8988T (cell line): ENCODE measurements at places on chromosomes 5 and 9.

- DNase-seq: no peak
These were observed 82.6 kb upstream of the EQTN start for GRCh38 chr9:27379311-27380251.

DNA sequence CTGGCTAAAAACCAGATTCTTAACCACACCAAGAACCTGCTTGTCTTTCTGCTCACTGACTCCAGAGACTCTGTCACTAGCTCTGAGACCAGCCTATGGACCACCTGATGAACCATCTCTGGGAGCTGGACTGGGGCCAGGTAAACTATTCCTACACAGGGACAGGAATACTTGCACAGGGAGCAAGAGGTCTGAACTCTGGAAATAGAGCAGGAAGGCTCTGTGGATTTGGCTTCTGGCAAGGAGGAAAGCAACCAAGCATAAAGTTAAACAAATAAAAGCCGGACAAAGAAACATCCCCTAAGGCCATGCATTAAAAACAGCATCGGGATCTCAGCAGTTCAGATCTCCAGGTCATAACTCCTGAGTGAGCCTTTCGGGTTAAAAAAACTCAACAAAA, 5.6 kb upstream of the SPARC start:
- DNase-seq: no peak

- DNase-seq: no peak
These were observed 8.1 kb downstream of the LAMC3 start for GRCh38 chr9:131017067-131017466.

- DNase-seq: no peak
These were observed 27.7 kb downstream of the UBAP1 start for GRCh38 chr9:34206561-34206960.

DNA sequence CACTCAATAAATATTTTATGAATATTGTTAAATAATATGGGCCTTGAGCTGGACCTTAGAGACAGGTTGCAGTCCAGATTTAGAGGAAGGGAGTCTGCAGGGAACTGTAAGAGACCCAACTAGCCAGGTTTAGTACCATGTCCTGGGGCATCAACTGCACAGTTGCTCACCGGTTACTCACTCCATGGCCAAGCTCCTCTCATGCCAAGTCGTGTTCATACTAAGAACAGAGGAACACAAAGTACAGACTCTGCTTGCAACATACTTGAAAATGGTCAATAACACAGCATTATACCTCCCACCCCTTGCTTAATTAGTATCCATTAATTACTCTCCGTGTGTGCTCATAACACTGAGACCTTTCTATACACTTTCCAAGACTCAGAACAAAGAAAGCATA, 317.6 kb upstream of the PIK3R1 start:
- DNase-seq: no peak

DNA sequence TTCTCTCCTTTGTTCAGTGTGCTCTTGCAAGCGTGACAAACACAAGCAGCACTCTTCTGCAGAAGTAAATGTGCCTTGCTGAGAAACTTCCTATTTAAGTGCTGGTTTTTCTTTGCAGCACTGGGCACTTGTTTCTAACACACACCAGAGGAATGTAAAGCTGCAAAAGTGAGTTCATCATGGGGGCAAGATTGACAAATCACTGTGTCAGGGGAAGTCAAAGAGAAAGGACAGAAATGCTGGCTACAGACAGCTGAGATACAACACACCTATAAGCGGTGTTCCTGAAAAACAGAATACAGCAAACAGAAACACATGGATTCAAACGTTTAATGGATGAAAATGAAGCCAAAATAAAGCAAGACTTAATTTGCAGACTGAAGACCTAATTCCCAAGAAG, 19.6 kb downstream of the ROR2 start:
- DNase-seq: no peak

GRCh38 chr5:19928562-19929421, 59.2 kb downstream of the CDH18 start:
- DNase-seq: no peak

GRCh38 chr5:98635656-98636055, 137.8 kb upstream of the RGMB start:
- no peak for DNase-seq

- no peak for DNase-seq
These were observed 4.2 kb downstream of the DHX29 start for GRCh38 chr5:55303238-55303690.

- DNase-seq: no peak
These were observed 132.9 kb downstream of the ADAMTSL1 start for GRCh38 chr9:18606846-18607245.

DNA sequence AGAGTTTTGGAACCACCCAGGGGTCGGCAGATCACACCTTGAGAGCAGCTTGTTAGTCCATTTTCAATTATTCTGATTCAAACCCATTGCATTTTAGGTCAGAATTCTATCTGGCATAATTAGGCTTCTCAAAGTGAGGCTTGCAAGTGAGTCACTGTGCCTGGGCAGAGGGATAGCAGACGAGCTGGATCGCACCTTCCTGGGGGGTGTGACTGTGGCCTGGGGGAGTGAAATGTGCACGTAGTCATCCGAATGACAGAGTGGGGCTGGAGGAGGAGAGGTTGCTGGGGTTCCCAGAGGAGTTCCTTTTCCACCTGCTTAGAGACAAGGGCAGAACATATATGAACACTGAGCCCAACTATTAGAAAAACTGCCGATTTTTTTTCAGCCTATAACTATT, 31.7 kb downstream of the SPACA9 start:
- DNase-seq: no peak

DNA sequence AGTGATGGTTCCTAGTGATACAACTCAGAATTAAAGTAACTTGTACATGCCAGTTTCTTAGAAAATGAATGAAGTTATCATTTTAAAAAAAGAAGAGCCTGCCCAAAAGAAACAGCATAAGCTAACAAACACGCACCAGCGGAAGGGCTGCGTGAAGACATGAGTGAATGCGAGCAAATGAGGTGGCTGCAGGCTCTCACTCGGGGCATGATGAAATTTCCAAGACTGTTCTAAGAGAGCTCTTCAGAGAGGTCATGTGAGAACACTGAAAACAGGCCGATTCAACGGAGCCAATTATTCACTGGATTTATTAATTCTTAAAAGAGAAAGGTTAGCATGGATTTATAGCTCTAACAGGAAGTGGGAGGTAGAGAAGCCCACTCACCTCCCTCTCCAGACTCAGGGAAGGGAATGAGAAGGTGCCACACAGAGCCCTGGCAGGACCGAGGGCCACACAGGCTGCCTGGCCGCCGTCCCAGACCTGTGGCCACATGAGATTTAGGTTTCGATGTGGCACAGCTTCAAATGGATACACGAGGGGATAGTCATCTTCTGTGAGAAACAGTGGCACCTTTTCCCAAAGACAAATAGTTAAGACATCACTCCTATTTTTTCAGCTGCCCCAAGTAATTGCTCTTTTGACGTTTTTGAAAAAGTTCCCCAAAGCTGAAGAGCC, 55.5 kb downstream of the HABP4 start:
- no peak for DNase-seq

DNA sequence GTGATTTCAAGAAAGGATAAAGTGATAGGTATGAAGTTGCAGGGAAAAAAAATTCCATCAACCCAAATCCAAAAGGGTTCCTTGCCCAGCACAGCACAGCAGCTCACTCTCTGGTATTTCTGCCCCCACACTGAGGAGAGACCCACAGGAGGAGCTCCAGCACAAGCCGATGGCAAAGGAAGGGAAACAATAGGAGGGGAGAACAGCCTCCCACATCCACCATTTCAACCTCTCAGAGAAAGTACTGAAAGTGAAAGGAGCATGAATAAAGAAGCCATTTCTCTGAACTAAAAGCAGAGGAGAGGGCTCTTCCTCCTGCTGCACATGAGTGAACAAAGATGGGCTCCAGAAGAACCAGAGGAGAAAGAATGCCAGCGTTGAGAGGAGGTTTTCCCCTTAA, 54.9 kb upstream of the ZSWIM6 start:
- DNase-seq: no peak

DNA sequence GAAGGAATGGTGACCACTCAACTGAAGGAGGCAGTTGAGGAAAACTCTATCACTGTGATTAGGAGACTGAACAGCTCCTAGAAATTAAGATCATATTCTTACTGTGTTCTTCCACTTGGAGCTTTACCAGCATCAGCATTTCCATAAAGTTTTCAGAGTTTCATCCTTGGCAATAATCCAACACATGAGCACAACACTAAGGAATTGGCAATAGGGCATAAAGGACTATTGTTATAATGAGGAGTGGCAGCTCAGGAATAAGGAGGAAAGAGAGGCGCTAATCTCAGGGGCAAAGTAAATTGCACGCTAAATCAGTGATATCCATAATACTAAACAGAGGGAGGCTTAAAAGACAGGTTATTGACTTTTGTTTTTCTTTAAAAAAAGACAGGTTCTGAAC, 338.9 kb downstream of the EFNA5 start:
- no peak for DNase-seq

DNA sequence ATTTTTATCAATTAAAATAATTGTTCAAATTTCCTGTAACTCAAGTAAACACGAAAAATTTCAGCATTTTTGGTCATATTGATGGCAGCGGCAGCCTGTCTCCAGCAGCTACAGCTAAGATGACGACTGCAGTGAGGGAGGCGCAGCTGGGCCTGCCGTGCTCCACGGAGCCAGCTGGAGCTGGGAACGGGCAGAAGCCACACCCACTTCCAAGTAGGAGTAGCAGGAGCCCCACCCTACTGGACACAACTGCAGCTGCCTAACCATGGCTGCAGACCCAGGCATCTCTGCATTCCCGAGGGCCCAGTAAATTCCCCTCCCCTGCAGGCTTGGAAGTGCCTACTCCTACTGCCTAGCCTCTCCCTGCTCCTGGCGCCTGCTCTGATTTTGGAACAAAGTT, 2031.7 kb downstream of the EFNA5 start:
- no peak for DNase-seq

GRCh38 chr5:172688349-172689217, 47.5 kb downstream of the NEURL1B start:
- DNase-seq: no peak

GRCh38 chr5:154962494-154962893, 21.6 kb downstream of the MRPL22 start:
- no peak for DNase-seq

DNA sequence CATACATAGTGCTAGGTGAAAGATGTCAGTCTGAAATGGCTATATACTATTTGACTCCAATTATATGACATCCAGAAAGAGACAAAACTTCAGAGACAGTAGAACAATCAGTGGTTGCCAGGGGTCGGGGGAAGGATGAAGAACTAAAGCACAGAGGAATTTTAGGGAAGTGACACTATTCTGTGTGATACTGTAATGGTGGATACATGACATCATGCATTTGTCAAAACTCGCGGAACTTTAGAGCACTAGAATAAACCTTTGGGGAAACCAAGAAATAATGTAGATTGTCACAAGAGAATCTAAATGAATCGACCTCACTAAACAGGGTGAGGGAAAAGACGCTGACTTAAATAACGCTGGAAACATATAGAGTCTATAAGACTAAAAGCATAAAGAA, 107.0 kb upstream of the RETREG1 start:
- no peak for DNase-seq

GRCh38 chr9:27471366-27471765, 52.7 kb upstream of the IFNK start:
- DNase-seq: no peak

DNA sequence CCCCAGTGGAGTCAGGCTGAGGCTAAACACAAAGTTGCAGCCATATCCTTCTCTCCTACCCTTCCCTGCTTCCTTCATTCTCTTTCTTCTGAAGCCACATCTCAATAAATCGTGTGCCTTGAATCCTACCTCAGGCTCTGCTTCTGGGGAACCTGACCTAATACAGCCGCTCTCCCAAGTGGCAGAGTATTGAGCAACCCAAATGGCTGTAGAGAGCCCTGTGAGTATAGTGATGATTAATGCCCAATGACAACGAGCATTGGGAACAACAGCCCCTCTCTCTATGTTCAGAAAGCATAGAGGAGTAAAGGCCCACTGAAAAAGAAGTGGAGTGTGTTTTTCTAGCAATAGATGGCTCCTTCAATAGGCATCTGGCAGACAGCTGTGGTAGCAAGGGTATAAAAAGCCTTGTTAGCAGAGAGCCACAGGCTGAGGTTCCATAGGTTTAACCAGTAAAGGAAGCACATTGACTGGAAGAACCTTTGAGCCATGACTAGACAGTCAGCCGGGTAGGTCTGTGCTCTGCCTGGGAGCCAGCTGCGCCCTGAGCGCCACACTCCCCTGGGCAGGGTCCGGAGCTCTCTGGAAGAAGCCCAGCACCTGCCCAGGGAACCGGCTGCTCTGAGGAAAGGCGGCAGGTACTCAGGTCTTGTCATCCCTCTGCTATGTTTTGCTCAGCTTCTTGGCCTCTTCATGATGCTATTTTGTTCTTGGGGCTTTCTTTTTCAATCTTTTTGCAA, 22.6 kb upstream of the HSPA9 start:
- no peak for DNase-seq

- DNase-seq: no peak
These were observed 431.6 kb downstream of the DTWD2 start for GRCh38 chr5:118556792-118557191.

GRCh38 chr9:119902611-119903010, 533.4 kb upstream of the BRINP1 start:
- DNase-seq: no peak

- no peak for DNase-seq
These were observed 161.5 kb upstream of the SLC28A3 start for GRCh38 chr9:84502066-84502465.

DNA sequence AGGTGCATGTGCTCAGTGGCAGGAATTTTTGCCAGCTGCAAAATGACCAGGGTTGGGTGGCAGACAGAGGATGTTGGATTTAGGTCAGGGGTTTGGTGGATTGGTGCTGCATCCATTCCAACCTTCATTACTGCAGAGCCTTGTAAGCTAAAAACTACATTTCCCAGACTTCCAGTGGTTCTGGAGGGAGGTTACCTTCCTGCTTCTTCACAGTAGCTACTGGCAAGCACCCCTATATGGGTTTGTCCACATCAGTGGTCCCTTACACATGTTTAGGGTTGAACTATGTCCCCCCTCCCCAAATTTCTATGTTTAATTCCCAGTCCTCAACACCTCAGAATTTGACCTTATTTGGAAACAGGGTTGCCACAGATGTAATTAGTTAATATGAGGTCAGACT, 20.7 kb upstream of the IL17B start:
- DNase-seq: no peak

DNA sequence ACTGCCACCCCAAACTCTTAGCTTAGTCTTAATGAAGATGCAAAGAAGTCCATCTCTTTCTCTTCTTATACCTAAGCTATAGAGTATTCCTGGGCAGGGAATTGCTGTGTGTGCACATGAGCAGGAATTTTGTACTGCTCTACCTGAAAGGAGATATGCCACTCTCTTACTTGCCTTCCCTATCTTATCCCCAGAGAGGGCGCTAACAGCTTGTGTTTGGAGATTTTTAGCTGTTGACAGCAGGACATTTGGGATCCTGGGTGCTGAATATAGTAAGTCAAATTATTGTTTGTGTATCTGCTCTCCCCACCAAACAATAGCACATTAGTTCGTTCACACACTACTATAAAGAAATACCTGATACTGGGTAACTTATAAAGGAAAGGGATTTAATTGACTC, 159.5 kb downstream of the GABRG2 start:
- DNase-seq: no peak

GRCh38 chr5:137344723-137345322, 154.3 kb downstream of the SPOCK1 start:
- DNase-seq: no peak

- no peak for DNase-seq
These were observed 514.7 kb downstream of the DIRAS2 start for GRCh38 chr9:90127923-90128322.
